T-helper 2 cell treated with Interferon-gamma antibody and Interleukin-4, amounts not matched to agents 5 μg/mL and 100 μg/mL, for 36 hours (primary cell): ENCODE measurements at places on chromosomes 5 and 9.

DNA sequence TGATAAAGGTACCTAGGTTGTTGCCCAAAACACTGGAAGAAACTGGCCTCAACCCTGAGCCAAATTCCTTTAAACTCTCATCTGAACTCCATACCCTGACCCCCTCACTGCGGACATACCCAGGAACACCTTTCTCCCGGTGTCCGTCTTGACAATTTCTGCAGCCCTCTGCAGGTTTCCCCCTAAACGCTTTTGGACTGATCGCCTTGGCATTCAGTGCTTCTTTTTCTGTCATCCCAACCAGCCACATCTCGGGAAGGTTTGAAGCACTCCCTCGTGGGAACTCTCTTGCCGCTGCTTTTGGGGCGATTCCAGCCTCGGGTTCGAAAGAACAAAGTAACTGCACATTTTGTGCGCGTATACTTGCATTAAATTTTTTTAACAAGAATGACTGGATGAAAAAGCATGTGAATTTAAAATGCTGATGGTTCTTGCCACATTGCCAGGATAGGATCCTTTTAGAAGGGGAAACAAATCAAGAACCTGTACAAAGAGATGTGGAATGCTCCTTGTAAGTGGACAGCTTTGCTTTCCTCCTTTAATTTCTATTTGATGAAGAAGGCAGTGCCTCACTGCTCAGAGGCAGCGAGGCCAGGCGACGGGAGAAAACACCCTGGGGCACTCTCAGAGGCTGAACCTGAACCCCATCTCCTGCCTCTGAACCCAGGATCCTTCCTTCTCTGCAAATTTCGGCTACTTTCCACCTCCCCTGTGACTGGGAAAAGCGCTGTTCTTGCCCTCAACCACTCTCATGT lies 615 bp downstream of the PSMD5 start:
- H3K27ac ChIP-seq, result peak overlapping the region; percentile 91
- peaks cover 62% of the 10 kb centered on the region for H3K4me1 ChIP-seq
- peak overlapping the region; percentile 99 for H3K4me3 ChIP-seq
- DNase-seq, result no peak
- H3K27me3 ChIP-seq, result no peaks in the 10 kb centered on the region
- H3K36me3 ChIP-seq, result peaks cover 56% of the 10 kb centered on the region

GRCh38 chr9:110451726-110452125 lies 114.1 kb upstream of the TXNDC8 start:
- no peaks in the 10 kb centered on the region for H3K36me3 ChIP-seq
- H3K27ac ChIP-seq, result no peak overlapping the region
- H3K4me1 ChIP-seq, result no peaks in the 10 kb centered on the region
- DNase-seq, result no peak

DNA sequence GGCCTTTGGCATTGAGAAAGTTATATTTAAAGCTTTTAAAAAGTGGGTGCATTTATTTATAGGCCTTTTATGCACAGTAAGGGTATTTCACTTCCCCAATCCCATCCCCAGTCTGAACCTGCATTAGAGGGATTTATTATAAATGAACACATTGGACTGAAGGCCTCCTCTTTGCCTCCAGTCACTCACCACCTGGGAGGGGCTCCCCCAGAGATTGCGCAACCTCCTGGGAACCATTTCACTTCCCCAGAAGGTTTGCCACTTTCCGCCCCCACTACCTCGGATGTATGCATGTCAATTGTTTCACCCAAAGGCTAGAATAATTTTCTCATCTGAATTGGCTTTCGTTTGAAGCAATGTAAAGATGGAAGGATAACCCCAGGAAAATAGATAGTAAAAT lies 29.8 kb upstream of the VCAN start:
- no peak for DNase-seq
- no peaks in the 10 kb centered on the region for H3K4me1 ChIP-seq
- H3K27me3 ChIP-seq, result peaks cover 3% of the 10 kb centered on the region
- H3K4me3 ChIP-seq, result no peak overlapping the region
- no peaks in the 10 kb centered on the region for H3K36me3 ChIP-seq

DNA sequence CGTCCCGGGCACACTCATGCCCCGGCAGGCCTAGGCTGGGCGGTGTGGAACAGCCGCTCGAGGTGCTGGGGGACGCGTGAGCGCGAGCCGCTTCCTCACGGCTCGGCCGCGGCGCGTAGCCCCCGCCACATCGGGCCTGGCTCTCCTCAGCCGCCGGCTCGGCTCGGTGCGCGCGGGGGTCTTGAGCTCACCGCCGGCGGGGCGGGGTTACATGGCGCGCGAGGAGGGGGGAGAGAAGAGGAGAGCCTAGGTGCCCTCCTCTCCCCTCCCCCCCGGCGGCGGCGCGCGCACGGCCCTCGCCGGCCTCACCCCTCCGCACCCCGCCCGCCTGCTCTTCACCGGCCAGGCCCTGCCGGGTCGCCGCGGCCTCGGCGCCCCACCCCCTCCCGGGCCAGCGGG lies 7.7 kb downstream of the RANBP6 start:
- H3K27me3 ChIP-seq, result no peaks in the 10 kb centered on the region
- H3K4me1 ChIP-seq, result peaks cover 48% of the 10 kb centered on the region

DNA sequence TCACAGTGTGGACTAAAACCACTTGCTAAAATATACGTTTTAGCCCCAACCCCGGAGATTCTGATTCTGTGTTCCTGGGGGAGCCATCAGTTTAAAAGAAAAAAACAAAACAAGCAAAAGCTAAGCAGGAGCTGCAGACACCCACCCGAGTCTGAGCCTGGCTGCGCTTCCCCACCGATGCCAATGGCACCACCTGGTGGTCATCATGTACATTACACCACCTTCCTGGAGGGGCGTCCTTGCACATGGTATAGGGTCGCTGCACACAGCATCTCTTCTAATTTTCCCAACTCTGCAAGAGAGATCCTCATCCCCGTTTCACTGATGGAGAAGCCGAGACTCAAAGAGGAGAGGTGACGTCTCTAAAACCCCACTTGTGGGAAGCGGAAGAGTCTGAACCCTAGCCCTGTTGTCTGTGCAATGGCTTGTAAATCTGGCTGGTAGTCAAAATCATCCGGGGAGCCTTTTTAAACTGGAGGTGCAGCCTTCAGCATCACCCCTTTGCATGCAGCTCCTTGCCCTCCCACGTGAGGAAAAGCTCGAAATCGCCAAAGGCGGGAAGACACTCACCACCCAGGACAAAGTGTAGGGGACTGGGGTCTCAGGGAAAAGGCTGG lies 23.1 kb upstream of the CNOT6 start:
- no peaks in the 10 kb centered on the region for H3K36me3 ChIP-seq
- H3K27me3 ChIP-seq, result peaks cover 8% of the 10 kb centered on the region
- peak; percentile 17 for DNase-seq
- no peak overlapping the region for H3K27ac ChIP-seq
- no peaks in the 10 kb centered on the region for H3K4me1 ChIP-seq

DNA sequence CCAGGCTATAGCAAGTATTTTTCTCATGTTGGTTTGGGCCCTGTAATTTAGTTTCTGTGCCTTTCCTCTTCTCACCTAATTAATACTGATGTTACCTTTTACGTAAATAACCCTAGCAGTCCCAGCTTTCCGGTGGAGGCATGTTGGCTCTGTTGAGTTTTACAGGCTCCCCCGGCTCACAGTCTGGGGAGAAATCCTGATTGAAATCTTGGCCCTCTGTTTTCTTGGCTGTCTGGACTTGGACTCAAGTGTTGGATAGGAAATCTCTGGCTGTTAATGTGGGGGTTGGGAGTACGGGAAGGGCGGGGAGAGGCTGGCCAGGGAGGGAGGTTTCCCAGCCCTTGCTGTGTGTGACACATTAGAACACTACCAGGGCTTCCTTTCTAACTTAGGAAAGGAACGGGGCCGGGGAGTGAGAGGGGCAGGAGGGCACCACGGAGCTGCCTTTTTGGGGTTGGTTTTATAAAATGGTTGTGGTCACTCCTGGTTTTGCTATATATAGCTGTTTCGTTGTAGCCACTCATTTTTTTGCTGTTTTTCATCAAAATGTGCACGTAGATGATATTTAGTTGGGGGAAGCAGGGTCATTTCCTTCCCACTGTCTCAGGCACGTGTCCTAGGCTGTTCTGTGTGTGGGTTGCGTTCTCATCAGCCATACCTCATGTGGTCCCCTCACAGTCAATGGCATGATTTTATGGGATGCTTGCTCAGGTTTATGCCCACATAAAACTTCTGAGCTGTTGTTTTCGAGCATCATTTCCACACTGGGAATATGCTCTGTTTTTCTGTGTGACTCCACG lies 11.0 kb downstream of the TRIO start:
- DNase-seq, result no peak
- H3K4me3 ChIP-seq, result no peak overlapping the region
- H3K27ac ChIP-seq, result no peak overlapping the region
- no peaks in the 10 kb centered on the region for H3K4me1 ChIP-seq
- no peaks in the 10 kb centered on the region for H3K36me3 ChIP-seq

DNA sequence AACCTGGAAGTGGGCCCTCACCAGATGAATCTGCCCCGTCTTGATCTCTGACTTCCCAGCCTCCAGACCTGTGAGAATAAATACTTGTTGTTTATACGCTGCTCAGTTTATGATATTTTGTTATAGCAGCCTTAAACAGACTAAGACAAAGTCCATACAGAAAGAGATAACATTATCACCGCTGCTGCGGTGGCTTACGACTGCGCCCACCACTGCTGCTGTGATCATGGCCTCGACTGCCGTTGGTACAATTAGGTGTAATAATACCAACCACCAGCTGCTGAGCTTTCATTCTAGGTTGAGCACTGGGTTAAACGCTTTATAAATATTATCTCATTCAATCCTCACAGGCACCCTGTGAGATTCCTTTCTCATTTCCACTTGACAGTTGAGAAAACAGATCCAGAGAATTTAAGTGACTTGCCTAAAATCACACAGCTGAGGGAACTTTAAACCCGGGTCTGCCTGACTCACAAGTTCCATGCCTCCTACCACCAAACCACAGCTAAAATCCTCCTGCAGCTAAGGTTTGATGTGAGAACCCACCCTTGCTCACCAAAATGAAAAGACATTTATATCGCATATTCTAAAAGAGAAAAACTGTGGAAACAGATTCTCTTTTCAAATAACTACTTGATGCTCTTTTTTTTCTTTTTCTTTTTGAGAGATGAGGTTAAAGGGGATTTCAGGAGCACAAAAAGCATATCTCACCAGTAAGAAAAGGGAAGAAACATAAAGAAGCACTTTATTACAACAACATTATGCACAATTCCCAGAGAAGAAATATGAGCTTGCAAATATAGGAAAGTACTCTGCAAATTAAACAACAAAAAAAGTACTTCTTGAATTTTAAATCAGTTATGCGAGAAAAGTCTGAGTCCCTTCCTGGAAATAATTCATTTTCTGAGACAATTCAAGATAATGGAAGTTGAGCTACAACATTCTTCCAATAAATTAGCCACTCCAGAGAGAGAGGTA lies 23.9 kb downstream of the GOLM1 start:
- H3K27me3 ChIP-seq, result no peaks in the 10 kb centered on the region
- DNase-seq, result peak; percentile 37
- no peak overlapping the region for H3K4me3 ChIP-seq
- no peaks in the 10 kb centered on the region for H3K4me1 ChIP-seq
- no peaks in the 10 kb centered on the region for H3K36me3 ChIP-seq
- no peak overlapping the region for H3K27ac ChIP-seq

- H3K27ac ChIP-seq, result no peak overlapping the region
- DNase-seq, result peak; percentile 16
- H3K36me3 ChIP-seq, result no peaks in the 10 kb centered on the region
- no peak overlapping the region for H3K4me3 ChIP-seq
- peaks cover 49% of the 10 kb centered on the region for H3K27me3 ChIP-seq
- H3K4me1 ChIP-seq, result peaks cover 2% of the 10 kb centered on the region
These were observed 23.8 kb downstream of the SHC3 start for GRCh38 chr9:89154651-89155336.

DNA sequence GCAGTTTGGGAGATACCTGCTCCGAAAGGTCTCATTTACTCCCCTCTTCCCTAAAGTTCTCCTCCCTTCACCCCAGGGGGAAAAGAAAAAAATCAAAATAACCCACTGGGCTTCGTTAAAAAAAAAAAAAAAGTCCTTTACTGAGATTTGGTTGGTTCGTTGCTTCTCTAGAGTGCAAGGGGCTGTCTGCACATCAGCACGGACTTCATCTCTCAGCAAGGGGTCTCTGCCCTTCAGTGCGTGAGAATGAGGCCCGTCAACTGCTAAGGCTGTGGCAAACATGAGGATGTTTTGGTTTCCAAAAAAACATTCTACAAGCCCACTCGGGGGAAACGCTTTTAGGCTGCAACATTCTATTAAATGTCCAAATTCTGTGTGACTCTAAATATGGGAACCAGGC lies 10.0 kb downstream of the BARHL1 start:
- no peak overlapping the region for H3K4me3 ChIP-seq
- no peak for DNase-seq
- H3K36me3 ChIP-seq, result peaks cover 2% of the 10 kb centered on the region
- H3K27ac ChIP-seq, result no peak overlapping the region
- H3K27me3 ChIP-seq, result peaks cover 44% of the 10 kb centered on the region

- H3K27ac ChIP-seq, result no peak overlapping the region
- H3K27me3 ChIP-seq, result no peaks in the 10 kb centered on the region
- no peaks in the 10 kb centered on the region for H3K36me3 ChIP-seq
These were observed 221.3 kb upstream of the FTMT start for GRCh38 chr5:121630402-121630801.

- DNase-seq, result no peak
- no peak overlapping the region for H3K27ac ChIP-seq
- no peak overlapping the region for H3K4me3 ChIP-seq
These were observed 177.7 kb upstream of the RASEF start for GRCh38 chr9:83240671-83241070.

- no peak overlapping the region for H3K27ac ChIP-seq
- H3K27me3 ChIP-seq, result no peaks in the 10 kb centered on the region
- H3K4me1 ChIP-seq, result peaks cover 31% of the 10 kb centered on the region
- no peak for DNase-seq
- peak overlapping the region; percentile 95 for H3K4me3 ChIP-seq
These were observed 1.7 kb downstream of the DNAJC25 start for GRCh38 chr9:111632695-111633388.

- H3K36me3 ChIP-seq, result no peaks in the 10 kb centered on the region
- no peaks in the 10 kb centered on the region for H3K4me1 ChIP-seq
- no peak overlapping the region for H3K27ac ChIP-seq
- no peak for DNase-seq
These were observed 230.8 kb downstream of the ZNF608 start for GRCh38 chr5:124515497-124516245.

DNA sequence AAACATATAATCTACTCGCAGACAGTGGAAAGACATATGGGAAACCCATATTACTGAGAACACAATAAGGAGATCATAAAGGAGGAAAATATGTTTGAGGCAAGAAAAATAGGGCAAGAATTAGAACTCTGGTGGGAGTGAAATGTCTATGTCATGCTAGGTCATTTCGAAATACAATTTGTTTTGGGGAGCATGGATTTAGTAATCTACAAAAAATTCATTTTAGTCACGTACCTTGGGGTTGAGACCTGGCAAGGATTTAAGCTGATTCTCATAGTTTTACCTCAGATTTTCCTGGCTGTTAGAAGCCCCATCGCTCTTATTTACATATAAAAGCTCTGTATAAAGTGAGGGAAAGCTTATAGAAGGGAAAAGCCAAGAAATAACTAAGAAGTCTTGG lies 11.5 kb upstream of the CSNK1G3 start:
- no peak overlapping the region for H3K27ac ChIP-seq
- no peaks in the 10 kb centered on the region for H3K36me3 ChIP-seq
- H3K4me3 ChIP-seq, result no peak overlapping the region
- peaks cover 2% of the 10 kb centered on the region for H3K4me1 ChIP-seq
- H3K27me3 ChIP-seq, result peaks cover 8% of the 10 kb centered on the region
- DNase-seq, result no peak
